ENCODE measurements at places on chromosomes 12 and 14.

DNA sequence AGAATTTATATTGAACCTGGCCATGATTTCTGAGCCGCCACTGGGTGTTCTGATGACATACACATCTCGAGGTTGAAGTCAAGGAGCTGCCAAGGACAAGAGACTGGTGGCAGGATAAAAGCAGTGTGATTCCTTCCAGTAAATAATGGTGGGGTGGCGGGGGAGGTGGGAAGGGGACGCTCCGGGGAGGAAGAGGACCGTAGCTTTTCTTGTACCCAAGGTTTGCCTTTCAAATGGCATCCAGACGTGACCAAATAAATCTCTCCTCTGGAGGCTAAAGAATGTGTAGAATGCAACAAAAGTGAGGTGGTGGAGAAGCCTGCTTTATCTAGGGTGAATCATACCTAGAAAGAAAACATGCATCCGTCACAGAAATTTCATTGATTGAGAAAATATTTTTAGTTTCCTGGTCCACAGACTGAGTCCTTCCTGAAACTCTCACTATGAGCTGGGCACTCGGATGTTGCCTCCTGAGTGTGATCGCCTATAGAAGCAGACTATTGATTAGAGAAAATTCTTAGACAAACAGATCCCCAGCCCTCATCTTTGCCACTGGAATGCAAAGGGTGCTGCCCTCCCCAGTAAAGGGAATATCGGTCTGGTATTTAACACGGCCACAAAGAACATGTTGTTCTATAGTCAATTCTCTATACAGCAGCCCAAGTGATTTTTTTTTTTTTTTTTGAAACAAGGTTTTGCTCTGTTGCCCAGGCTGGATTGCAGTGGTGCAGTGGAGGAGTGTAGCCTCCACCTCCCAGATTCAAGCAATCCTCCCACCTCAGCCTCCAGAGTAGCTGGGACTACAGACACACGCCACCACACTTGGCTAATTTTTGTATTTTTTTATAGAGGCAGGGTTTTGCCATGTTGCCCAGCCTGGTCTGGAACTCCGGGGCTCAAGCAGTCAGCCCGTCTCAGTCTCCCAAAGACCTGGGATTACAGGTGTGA lies 112.1 kb downstream of the DPF3 start:
- DNase-seq: no peak

- DNase-seq: no peak
Measured at GRCh38 chr12:14613718-14614117, 46.0 kb upstream of the PLBD1 start.

DNA sequence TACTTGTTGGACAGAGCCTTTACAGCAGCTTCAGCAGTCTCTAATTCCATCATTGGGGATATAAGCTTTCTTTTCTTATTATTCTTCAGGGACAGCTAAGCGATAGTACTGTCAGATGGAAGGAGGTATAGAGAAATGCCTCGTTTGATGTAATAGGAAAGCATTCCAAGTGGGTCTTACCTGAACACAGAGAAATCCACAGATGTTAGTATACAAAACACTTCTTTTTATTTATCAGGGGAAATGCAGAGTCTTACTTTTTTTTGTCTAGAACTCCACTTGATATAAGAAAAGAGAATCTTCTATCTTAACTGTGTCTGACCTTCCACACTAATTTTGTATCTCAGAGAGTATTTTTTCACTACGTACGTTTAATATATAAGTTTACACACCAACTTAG lies 1.9 kb downstream of the SYT1 start:
- no peak for DNase-seq

DNA sequence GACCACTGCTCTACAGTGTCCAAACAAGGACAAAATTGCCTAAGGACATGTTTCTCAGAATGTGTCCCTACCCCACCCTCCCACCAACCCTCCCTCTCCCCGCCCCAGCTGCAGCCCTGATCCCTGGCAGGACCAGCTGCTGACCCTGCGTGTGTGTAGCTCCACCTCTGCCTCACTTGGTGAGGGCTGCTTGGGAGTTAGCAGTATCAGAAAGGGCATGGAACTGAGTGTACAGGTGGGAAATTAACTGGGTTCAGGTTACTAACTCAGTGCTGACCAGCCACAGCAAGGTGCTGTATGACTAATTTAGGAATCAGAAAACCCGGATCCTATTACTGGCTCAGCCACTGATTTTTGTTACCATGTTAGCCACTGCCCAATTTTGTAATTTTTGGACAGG lies 11.3 kb upstream of the PLEKHD1 start:
- DNase-seq: no peak

GRCh38 chr14:99670361-99671234 lies 13.5 kb upstream of the CYP46A1 start:
- no peak for DNase-seq
